IPS DF 19.7 (cell line): ENCODE measurements at places on chromosomes 2 and 18.
A peak's percentile ranks its signal among the peaks of the same experiment; 100 is the strongest.

DNA sequence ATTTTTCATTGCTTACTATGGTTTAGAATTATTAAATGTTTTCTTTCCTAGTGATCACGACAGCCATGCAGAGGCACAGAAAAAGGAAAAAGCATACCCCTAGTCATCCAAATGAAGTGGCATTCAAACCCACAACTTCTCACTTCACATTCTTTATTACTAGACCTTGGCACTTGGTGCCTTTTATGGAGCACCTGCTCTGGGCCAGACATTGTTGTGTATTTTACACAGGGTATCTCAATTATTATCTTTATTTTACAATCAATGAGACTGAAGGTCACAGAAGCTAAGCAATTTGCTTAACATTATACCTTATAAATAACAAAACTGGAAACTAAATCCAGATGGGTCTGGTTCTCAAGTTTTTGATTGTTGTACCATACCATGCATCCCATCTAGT, 235.3 kb downstream of the LRATD1 start:
- DNase-seq, result no peak

DNA sequence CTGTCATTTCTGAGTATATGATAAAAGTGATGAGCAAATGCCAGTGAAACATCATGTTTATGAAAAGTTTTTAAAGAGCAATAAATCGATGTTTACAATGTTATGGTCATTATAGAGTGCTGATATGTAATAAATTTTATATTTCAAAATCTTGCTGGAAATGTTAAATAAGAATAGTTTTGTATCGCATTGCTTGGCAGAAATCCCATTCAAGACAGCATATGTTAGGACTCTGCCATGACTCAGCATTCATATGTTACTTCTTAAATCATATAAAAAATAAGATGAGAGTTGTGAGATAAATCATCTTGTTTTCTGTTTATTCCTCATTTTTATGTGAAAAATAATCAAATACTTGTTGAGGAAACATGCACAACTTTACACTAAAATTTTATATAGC, 949.9 kb upstream of the NRXN1 start:
- DNase-seq, result no peak

DNA sequence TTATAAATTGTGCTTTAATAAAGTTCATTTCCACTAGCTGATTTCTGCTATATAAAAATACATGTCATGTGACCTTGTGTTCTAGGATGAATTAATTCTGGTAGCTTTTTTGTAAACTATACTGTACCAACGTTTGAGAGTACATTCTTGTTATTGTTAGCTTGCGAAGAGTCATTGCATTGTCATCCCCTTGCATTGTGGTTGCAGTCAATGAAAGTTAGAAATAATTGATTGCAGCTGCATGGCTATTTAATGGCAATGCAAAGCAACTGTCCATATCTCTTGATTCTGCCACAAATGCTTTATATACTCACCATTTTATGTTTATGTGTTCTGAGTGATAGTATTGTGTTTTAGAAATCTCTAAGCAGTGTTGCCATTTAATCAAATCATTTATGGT, 91.6 kb downstream of the ZNF407 start:
- DNase-seq, result no peak

DNA sequence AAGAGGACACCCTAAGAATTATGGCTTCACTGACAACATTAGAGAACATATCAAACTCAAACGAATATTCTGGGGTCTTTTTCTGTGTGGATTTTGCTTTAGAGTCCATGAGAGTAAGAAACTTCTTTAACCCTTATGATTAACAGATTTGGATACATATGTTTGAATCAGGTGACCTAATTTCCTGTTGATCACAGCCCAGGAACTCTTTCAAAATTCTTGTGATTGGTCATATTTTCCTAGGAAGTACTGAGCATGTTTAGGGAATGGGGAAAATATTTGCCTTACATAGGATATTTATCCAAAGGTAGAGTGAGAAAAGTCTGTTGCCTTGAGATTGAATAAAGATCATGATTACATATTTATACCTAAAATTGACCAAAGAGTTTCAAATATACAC, 160.0 kb downstream of the KCNH7 start:
- no peak for DNase-seq

GRCh38 chr2:62485761-62486438, 20.1 kb downstream of the TMEM17 start:
- no peak for DNase-seq

DNA sequence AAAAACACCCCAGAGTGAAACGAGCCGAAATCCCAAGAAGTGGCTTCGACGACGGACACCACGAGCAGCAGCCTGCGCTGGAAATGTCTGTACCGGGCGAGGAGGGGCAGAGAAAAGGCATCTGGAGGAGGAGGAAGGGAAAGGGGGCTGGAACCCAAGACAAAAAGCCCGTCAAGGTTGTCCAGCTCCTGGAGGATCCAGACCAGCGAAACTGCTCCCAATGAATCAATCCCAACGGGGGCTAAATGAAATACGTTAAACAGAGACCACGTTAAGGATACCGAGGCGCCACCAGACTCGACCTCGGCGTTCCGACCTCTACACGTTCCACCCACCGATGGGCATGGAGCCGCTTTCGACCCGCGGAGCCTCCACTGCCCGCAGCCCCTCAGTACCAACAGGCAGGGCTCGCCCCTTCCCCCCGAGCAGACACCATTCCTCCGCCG, 400 bp downstream of the CCDC88A start:
- peak; percentile 17 for DNase-seq

DNA sequence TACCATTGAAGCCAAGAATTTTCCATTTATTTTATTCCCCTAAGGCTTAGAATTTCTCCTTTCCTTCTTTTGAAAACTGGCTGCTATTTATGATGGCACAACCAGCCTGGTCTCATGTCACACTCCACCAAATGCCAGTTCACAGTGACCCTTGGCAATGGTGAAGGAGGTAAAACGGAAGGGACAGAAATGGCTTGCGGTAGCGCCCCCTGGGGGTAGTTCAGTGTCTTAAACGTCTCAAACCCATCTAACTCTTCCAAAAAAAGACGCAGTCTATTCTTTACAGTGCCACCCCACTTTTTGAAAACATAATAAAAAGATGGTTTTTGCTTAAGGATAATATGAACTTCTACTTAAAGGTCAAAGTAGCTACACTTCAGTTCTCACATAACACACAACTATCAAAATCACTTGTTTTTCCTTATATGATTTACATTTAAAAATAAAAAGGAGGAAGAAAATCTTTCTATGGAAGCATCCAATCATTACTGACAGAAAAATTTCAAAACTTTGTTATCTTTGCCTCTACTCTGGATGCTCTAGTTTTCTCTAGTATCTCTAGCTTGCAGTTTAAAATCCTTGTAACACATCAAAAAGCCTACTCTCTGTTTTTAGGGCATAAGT, 28.0 kb downstream of the PNO1 start:
- peak; percentile 59 for DNase-seq

DNA sequence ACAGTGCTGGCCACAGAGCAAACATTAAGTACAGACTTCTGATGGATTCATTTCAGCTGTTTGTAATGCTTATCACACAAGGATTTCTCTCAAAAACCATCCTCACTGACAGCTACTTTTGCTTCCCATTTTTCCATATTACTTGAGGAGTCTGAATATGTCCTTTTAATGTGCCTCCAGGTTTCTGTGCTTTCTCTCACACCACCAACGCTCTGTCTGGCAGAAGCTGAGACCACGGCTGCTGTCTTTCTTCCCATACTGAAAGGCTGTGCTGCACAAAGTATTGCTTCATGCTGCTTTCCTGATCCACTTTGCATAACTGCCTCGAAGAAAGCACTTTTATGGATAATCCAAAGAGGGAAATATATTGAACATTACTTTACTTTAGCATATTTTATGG, 312.1 kb upstream of the ZEB2 start:
- no peak for DNase-seq

DNA sequence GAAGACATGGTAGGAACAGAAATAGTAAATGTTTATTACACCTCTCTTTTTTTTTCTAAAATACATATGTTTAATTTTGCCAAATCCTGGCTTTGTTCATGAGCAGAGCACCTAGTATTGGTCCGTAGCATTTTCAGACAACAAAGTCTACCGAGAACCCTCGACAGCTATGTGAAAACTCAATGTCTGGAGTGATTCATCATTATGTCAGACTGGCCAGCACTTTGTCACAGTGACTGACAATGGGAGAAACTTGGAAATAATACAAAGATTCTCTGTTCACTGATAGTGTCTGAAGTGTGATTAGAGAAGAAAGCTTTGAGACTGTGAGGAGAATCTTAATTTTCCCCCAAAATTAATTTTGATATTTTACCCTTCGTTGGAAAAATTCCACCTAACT, 143.0 kb downstream of the HNMT start:
- no peak for DNase-seq

DNA sequence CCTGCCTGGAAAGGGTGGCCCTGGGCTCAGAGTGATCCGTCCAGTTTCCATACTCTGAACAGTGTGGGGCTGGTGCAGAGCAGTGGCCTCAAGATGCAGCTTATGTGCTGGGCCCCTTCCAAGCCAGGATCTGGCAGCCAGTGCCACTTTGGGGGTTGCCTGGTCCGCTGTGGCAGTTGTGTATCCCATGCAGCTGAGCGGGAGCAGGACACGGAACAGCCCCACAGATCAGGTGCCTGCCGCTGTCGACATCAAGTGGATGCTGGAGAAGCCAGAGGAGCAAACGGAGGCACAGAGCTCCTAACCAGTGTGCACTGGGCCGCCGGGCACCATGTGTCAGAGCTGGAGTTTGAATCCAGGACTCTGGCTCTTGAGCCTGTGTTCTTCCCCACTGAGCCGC, 112.0 kb downstream of the CABLES1 start:
- DNase-seq, result no peak

- no peak for DNase-seq
Observed at GRCh38 chr2:8239531-8240088, 442.2 kb upstream of the ID2 start.

GRCh38 chr2:216447293-216447692, 35.0 kb downstream of the SMARCAL1 start:
- no peak for DNase-seq

DNA sequence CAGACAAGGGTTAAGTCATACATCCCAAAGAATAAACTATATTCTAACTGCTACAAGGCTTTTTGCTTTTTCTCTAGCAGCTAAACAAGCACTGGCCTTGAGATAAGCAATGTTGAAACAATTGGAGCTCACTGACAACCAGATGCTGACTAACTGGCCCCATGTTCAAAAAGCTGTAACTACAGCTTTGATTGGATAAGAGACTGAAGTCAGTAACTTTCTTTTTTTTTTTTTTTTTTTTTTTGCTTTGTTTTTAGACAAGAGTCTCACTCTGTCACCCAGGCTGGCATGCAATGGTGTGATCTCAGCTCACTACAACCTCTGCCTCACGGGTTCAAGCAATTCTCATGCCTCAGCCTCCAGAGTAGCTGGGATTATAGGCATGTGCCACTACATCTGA, 45.4 kb upstream of the TMEM163 start:
- DNase-seq, result no peak

GRCh38 chr2:39642051-39642718, 23.5 kb upstream of the TMEM178A start:
- no peak for DNase-seq

GRCh38 chr18:24014986-24015638, 558 bp downstream of the TTC39C start:
- DNase-seq, result no peak

DNA sequence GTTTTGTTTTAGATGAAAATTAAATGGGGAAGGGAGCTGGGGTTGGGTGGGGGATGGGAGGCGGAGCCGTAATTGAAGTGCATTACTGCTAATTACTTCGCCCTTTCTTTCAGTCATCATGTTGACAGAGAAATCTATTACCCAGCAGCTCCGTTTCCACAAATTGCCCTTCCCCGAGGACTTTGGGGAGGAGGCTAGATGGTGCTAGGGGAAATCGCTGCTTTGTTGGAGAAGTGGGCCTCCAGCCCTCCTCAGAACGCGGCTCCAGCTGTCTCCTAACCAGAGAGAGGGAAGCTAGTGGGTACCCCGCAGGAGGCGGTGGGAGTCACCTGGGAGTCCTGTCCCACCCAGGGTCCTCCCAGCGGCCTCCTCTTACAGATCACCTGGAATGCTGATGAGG, 130.9 kb upstream of the MYCN start:
- no peak for DNase-seq

GRCh38 chr2:237701033-237701858, 73.9 kb downstream of the LRRFIP1 start:
- no peak for DNase-seq

DNA sequence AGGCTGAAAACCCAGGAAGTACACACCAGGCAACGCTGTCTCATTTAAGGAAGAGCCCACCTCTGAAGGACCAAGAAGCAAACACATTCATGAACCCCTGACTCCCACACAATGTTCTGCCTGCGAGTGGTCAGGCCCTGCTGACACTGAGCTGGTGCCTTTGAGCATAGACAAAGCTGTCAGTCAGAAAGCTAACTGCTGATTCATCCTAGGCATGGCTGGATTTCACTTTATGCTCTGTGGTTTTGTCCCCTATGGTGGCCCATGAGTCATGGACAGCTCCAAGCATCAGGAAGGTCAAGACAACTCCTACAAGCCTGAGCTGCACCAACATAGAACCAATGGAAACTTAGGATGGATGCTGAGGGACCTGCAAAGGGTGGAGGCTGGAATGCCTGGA, 78.9 kb downstream of the UXS1 start:
- no peak for DNase-seq

GRCh38 chr2:9736021-9736420, 105.2 kb upstream of the YWHAQ start:
- no peak for DNase-seq

DNA sequence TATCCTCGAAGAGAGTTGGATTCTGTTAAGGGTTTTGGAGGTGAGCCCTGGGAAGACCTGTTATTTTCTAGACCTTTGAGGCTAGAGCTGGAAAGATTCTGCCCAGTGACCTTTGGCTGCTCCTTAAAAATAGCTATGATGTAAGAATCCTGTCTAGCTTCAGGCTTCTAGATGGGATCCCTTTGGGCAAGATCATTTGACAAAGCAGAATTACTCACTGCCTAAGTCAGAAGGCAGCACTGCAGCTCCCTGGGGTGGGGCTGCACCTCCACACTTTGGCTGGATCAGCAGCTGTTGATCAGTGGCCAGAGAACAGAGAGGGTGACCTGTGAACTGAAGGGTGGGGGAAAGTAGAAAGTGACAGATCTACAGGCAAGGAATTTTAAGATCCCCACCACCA, 103.8 kb downstream of the ASAP2 start:
- no peak for DNase-seq

GRCh38 chr18:48789259-48789812, 161.4 kb downstream of the SMAD7 start:
- no peak for DNase-seq

GRCh38 chr18:45228796-45229388, 386.4 kb upstream of the SLC14A2 start:
- no peak for DNase-seq

- DNase-seq, result no peak
Observed at GRCh38 chr2:98501876-98502275, 57.2 kb downstream of the INPP4A start.

DNA sequence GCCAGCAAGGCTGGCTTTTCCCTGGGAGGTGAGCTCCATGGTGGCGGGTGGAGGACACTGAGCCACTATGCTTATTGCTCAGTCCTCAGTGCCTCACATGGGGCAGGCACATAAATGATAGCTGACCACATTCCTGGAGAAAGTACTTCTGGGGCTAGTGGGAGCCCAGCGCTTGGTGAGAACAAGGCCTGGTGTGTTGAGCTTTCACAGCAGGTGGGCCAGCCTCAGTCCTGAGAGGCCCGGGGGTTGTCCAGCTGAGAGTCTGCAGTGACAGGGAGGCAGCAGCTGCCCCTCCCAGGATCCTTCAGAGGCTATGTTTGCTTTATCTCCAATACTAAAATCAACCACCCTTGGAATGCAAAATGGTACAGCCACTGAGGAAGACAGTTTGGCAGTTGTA, 217.7 kb downstream of the ZBTB7C start:
- no peak for DNase-seq

- DNase-seq, result no peak
Observed at GRCh38 chr2:95074663-95075439, 46.8 kb downstream of the MRPS5 start.

- no peak for DNase-seq
Observed at GRCh38 chr2:181673173-181673572, 7.1 kb downstream of the NEUROD1 start.
